ENCODE measurements at places on chromosomes 5 and 9. TPM values are rescaled to one million over a fixed set of nuclear protein-coding genes. Genes with fewer than 3 reads are reported as not detected.

Gene FST
- total RNA-seq: 7.1 TPM

Gene CATSPER3
- total RNA-seq: 0.40 TPM

Gene GFI1B
- not detected for total RNA-seq

Gene ADAMTS16
- total RNA-seq: 1.9 TPM

Gene RASGEF1C
- total RNA-seq: not detected

Gene CRB2
- total RNA-seq: 0.11 TPM

Measured in A549 treated with CORT108297 at 1 μM for 4 hours (cell line).